ENCODE measurements at places on chromosomes 2 and 18. TPM values are rescaled to one million over a fixed set of nuclear protein-coding genes. Genes with fewer than 3 reads are reported as not detected.

DNA sequence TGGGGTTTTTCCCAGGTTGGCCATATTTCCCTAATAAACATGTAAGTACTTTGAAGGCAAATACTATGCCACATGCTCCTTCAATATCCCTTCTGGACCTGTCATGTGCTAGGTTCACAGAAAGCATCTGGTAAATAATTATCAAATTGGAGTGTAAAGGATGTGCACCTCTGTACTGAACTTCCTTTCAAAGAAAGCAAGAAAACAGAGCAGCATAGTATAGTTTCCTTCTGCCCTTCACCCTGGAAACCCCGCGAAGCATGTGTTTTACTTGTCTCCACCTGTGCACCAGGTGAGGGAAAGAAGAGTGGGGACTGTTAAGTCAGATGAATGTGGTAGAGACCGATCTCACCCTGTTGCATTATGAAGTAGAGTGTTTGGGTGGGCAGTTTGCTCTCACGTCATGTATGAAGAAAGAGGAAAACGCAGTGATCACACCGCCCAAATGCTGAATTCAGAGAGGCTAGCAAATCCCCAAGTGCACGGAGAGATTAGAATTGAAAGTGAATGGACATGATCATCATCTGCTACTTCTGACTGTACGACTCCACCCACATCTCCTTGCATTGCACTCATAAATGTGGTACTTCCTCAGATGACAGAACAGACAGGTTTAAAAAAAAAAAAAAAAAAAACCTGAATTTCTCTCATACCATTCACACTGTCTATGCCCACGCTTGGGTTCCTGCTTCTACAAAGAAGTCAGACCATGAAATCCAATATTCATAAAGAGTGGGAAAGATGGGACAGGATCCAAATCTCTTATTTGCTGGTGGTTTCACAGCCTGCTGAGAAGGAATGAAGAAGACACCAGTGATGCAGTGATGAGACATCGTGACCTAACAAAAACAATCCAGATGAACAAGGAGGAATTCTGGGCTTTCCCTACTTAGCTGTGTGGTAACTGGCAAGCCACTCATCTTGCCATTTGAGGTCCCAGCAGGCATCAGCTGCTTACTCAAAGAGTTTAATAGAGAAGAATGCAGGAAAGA, 448.6 kb downstream of the BCL11A start:
- H3K27ac ChIP-seq: no peak overlapping the region
- H3K27me3 ChIP-seq: no peaks in the 10 kb centered on the region
- H3K4me1 ChIP-seq: no peaks in the 10 kb centered on the region
- no peak for DNase-seq

GRCh38 chr18:3055816-3056215, 42.9 kb upstream of the LPIN2 start:
- no peak overlapping the region for H3K27ac ChIP-seq
- H3K27me3 ChIP-seq: no peaks in the 10 kb centered on the region
- no peak overlapping the region for H3K4me3 ChIP-seq
- no peak for DNase-seq
- H3K36me3 ChIP-seq: no peaks in the 10 kb centered on the region

The MSGN1 gene
- not detected for total RNA-seq

DNA sequence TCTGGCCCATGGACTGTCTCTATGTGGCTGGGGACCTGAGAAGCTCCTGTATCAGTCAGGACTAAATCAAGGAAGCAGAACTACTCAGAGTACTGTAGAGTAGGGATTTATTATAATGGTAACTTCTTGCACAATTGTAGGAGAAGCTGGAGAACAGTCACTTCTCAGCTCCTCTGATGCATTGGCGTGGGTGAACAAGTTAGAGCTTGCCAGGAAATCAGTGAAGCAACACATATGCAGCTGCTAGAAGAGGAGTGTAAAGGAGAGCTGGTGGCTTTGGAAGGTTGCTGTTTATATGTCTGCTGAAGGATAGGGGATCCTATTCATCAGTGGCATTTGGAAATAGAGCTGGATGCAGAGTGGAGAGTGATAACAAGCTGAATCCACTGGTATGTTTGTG, 215.5 kb upstream of the CWC22 start:
- no peaks in the 10 kb centered on the region for H3K36me3 ChIP-seq
- peaks cover 15% of the 10 kb centered on the region for H3K4me1 ChIP-seq
- no peak for DNase-seq
- no peaks in the 10 kb centered on the region for H3K27me3 ChIP-seq
- H3K27ac ChIP-seq: no peak overlapping the region

DNA sequence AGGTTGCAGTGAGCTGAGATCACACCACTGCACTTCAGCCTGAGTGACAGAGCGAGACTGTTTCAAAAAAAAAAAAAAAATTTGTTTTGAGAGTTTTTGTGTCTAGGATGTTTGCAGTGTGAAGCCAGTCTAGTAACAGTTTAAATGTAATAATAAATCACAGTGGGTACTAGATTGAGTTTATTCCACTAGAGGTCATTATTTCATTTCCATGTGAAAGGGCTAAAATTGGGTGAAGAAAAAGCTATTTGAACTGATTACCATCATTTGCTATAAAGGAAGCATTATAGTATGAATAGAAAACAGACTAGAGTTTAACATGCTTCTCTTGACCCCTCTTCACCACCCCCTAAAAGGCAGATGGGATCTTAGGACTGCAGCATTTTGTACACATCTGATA, 20.3 kb downstream of the SNRPD1 start:
- H3K4me3 ChIP-seq: no peak overlapping the region
- no peak overlapping the region for H3K27ac ChIP-seq
- H3K36me3 ChIP-seq: peaks cover 85% of the 10 kb centered on the region
- no peaks in the 10 kb centered on the region for H3K27me3 ChIP-seq

GRCh38 chr2:197216361-197216979, 94.1 kb downstream of the ANKRD44 start:
- no peak overlapping the region for H3K27ac ChIP-seq
- H3K27me3 ChIP-seq: no peaks in the 10 kb centered on the region
- no peak overlapping the region for H3K4me3 ChIP-seq
- H3K4me1 ChIP-seq: peaks cover 4% of the 10 kb centered on the region

GRCh38 chr18:52615321-52615720, 275.3 kb downstream of the DCC start:
- H3K27me3 ChIP-seq: no peaks in the 10 kb centered on the region
- no peak for DNase-seq
- no peaks in the 10 kb centered on the region for H3K36me3 ChIP-seq
- no peak overlapping the region for H3K27ac ChIP-seq
- H3K4me3 ChIP-seq: no peak overlapping the region

The ERMN gene
- total RNA-seq: not detected

DNA sequence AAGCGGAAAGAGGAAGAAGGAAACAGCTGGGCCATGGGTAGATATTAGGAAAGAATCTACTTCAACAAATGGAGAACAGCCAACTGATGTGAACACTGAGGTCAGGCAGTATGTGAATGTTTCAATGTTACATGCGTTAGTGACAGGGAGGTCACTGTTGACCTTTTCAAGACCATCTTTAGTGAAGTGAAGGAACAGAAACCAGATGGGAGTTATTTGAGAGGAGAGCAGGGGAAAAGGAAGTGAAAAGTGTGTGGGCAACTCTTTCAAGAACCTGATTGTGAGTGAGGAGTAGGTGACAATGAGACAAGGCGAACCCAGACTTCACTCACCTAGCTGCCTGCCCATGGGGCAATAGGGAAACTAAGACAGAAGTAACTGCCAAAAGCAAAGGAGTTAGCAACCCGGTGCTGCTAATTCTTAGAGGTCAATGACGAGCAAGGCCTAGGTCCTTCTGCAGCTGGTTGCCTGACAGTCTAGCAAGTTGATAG, 67.0 kb downstream of the SP3 start:
- no peak overlapping the region for H3K27ac ChIP-seq
- DNase-seq: no peak
- no peaks in the 10 kb centered on the region for H3K36me3 ChIP-seq
- H3K4me3 ChIP-seq: no peak overlapping the region
- H3K4me1 ChIP-seq: no peaks in the 10 kb centered on the region

The FAM228A gene
- 0.19 TPM for total RNA-seq
